ENCODE measurements at places on chromosomes 5 and 9.
A peak's percentile ranks its signal among the peaks of the same experiment; 100 is the strongest.

- no peak for DNase-seq
Measured at GRCh38 chr5:38543886-38544285, 12.6 kb downstream of the LIFR start.

DNA sequence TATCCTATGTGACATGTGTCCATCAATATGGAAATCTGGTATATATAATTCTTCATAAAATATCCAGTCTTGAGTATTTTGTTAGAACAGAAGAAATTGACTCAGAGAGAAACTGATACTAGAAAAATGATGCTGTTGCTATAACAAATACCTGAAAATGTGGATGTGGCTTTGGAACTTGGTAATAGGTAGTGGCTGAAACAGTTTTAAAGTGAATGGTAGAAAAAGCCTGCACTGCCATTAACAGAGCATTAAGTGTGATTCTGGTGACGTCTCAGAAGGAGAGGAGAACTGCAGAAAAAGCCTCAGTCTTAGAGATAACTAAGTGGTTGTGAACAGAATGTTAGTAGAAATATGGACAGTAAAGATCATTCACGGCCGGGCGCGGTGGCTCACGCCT lies 634.9 kb upstream of the ZNF608 start:
- no peak for DNase-seq

DNA sequence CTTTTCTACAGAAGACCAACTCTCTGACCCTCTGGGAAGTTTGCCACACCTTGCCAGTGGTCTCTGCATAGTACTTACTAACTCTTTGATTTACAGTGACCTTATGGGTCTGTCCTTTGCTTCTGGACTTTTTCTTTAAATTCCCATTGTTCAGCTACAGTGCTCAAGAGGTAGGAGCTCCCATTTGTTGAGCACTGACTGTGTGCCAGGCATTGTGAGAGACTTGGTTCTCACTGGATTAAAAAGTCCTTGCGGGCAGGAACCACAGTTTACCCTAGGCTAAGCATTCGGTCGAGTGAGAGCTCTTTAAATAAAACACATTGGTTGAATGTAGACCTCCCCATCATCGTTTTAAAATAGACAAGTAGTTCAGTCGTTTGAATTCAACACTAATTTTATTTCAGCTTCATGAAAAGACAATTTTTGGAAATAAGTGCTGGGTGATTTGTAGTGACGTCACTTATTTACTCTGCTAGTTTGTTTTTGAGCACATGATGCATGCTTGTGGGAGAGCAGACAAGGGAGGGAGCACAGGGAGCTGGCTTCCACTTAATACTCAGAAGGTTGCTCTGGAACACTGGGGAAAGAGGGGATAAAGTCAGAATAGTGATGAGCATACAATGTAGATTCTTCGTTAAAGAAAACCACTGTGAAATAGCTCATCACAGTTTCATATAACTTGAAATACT lies 27.1 kb downstream of the RASGRF2 start:
- no peak for DNase-seq

DNA sequence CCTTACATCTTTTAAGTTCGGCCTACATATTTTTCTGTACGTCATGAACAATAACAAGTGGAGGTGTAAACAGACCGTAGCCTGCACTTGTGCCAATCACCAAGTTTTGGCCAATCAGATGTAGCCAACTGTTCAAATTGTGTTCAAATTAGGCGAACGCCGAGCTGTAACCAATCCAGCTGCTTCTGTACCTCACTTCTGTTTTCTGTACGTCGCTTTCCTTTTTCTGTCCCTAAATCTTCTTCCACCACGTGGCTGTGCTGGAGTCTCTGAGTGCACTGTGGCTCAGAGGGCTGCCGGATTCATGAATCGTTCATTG lies 26.4 kb downstream of the TRIM14 start:
- DNase-seq: peak; percentile 17

DNA sequence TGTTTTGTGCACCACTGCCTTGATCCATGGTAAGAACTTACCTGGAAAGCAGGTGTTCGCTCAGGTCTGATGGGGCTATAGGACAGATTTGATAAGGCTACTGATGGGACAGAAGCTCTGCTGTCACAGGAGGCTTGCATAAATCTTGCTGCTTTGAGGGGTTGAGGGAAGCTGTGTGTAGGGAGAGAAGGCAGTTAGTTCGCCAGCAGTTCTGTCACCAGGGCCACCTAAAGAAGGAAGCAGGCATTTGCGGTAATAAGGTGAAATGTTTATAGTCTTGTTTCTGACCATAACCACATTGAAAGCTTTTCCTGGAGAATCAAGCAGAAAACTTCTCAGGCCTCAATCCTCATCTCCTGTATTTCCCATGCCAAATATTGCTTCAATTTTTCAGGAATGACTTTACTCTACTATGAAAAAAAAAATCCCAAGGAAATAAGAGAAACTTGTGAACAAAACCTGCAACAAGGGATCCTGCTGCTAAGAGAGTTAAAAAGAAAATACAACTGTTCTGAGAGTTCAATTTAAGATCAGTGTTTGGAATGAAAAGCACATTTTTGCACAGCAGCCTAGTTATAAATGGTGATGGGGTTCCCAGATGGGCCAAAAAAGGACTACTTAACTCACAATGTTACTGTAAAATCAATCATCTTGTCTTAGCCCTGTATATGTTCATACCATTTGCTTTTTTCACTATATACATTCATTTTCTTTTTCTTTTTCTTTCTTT lies 122.0 kb upstream of the RANBP3L start:
- no peak for DNase-seq

DNA sequence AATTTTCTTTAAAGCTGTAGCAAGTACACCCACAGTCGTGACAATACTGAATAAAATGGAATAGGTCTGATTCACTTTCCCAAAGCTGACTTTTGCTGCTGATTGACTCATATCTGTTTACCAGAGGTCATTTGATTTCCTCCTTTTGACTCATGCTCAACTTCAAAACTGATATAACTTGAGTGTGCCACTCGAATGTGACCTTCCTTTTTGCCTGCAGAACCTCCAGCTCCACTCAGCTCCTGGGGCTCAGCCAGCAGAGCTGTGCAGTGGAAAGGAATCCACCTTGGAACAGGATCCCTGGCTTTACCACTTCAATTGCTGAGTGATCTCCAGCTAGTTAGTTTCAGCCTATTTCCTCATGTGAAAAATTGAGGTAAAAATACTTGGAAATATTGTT lies 84.1 kb downstream of the FEM1C start:
- DNase-seq: no peak

GRCh38 chr5:14879937-14880589 lies 8.5 kb upstream of the ANKH start:
- DNase-seq: no peak

DNA sequence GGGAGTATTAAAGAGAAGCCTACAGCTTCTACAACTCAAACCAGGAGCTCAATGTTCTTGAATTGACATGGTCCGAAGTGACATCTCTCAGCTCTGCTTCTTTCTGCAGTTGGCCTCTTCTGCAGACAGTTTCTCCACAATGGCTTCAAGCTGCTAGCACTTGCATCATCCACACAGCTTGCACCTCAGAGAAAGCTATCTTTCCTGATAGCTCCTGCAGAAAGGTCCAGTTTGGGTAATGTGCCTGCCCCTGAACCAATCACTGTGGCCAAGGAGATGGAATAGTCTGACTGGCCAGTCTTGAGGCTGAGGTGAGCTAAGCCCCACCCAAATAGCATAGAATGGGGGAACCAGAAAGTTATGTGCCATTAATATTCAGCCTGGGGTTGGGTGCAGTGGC lies 95.8 kb upstream of the ABCA1 start:
- no peak for DNase-seq

- DNase-seq: no peak
Measured at GRCh38 chr5:127563136-127563535, 45.7 kb downstream of the PRRC1 start.

GRCh38 chr5:117943541-117943940 lies 1044.8 kb downstream of the DTWD2 start:
- no peak for DNase-seq

DNA sequence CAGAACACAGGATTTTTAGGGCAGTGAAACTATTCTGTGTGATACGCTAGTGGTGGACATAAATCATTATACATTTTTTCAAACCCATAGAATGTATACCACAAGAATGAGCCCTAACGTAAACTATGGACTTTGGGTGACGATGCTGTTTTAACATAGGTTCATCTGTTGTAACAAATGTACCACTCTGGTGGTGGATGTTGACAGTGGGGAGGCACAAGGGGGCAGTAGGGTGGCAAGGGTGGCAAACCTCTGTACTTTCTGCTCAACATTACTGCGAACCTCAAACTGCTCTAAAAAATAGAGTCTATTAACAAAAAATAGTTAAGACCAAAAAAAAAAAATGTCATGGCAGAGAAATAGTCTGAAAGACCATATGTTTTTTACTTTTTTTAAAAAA lies 9.1 kb upstream of the MVB12B start:
- peak; percentile 25 for DNase-seq

- DNase-seq: peak; percentile 15
Measured at GRCh38 chr5:128782446-128782845, 182.8 kb upstream of the SLC27A6 start.
